ENCODE measurements at places on chromosomes 1 and 21. TPM values are rescaled to one million over a fixed set of nuclear protein-coding genes. Genes with fewer than 3 reads are reported as not detected.

DNA sequence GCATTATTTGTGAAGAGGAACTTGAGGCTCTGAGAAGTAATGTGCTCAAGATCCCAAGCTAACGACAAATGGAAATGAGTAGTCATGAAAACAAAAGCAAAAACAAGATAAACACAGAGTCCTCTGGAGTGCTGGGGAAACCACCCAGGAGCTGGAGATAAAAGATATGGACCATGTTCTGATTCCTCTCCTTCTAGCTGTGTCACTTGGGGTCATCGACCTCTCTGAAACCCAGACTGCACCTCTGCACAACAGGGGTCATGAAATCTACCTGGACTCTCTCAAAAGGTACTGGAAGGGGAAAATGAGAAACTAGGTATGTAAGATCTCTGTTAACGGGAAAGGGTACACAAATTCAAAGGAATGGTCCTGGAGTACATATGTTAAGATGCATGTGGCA is 6.5 kb downstream of the PGLYRP4 start:
- no peak for DNase-seq

DNA sequence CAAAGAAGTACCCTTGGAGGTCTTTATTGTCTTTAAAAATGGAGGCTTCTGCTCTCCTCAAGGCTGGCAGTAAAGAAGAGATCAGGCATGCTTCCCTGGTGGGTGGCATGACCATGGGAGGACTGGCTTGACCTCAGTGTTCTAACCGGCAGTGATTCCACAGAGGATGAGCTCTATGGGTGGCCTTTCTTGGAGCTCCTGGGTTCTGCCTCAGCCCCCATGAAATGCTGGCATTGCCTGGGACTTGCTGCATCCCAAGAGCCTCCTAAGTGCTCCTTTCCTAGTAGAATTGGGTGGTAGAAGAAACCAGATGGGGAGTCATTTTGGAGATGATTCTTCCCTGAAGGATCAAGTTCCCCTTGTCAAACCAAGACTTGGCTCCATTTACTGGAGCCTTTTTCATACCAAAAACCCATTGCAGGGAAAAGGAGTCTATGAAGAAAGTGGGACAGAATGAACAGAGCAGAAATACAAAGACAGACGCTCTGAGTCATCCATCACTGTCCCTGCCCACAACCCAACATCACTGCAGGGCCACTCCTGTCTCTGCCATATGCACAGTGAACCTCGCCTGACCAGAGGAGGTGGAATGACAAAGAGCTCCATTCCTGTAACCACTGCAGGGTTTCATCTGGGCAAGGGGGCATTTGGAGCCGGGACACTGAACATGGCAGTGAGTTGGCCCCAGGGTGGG is 42.4 kb downstream of the RIMS3 start:
- DNase-seq: no peak

DNA sequence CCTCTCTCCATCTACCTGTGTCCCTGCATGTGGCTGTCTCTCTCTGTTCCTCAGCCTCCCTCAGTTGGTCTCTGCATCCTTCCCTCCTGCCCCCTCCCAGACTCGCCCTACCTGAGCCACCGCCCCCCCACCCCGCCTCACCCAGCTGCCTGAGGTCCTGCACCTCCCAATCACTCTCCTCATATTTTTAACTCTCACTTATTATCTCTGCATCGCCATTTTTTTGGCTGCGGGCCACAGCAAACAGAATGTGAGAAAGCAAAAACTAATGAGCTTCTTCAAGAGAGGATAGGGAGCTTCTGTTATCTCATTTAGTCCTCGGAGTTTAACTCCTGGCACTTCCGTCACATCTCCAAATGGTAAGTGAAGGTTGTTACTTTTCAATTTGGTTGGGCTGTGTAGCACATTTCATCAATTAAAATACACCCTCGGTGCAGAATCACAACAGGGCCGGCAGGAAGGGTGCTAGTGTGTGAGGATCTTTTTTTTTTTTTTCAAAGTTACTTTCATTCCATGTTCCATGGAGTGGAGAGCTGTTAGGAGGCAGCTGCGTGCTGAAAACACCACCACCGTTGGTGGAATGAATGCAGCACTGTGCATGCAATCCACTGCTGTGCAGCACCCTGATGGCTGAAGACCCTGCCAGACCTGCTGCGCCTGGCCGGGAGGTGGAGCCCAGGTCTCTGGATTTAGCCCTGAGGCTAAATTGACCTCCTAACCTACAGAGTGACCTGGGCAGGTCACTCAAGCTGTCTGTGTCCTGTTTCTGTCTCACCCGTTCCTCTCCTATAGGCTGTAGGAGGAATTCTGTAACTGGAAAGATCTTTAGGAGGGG is 157.2 kb upstream of the NFIA start:
- DNase-seq: no peak

PGLYRP3 gene
- not detected for total RNA-seq

PLA2G2C gene
- total RNA-seq: not detected

TEX38 gene
- total RNA-seq: not detected

DNA sequence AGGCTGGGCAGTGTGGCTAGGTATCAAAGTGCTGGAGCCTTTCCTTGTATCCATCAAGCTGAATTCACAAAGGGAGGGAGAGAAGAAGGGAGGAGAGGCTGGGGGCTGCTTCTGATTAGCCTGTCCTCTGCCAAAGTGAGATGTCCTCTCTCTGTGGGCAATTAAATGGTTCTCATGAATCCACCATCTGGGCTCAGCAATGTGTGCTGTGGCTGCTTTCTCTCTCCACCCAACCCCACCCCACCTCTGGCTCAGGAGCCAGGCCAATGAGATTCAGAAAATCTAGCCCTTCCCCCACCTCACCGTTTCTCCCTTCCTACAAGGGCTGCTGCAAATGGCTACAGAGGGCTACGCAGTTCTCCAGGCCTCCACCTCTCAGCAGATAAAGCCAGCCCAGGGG is 154.6 kb downstream of the TENT5C start:
- no peak for DNase-seq

GRCh38 chr1:117656202-117656641 is 50.4 kb downstream of the TENT5C start:
- DNase-seq: no peak

DNA sequence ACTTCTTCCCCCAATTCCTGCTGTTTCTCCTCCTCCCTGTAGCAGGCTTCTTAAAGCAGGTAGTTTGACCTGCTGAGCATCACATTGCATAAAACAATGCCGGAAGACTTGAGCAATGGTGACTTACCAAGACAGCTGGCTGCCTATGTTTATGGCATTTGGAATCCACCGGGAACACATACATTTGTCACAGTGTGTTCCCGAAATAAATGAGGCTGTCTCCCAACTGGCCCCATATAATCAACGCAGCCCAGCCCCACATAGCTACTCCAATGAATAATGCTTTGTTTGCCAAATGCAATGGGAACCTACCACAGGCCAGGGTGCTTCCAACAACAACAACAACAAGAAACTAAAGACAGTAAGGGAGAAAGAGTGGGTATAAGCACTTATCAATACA is 186.1 kb upstream of the MAP1LC3C start:
- DNase-seq: no peak

F13B gene
- total RNA-seq: not detected

MYCL gene
- 0.72 TPM for total RNA-seq

MROH9 gene
- not detected for total RNA-seq

GRCh38 chr1:81808760-81809159 is 8.0 kb downstream of the ADGRL2 start:
- no peak for DNase-seq
